ENCODE measurements at places on chromosomes 4 and X.

GRCh38 chrX:118126286-118126685, 9.7 kb upstream of the KLHL13 start:
- no peak for DNase-seq

DNA sequence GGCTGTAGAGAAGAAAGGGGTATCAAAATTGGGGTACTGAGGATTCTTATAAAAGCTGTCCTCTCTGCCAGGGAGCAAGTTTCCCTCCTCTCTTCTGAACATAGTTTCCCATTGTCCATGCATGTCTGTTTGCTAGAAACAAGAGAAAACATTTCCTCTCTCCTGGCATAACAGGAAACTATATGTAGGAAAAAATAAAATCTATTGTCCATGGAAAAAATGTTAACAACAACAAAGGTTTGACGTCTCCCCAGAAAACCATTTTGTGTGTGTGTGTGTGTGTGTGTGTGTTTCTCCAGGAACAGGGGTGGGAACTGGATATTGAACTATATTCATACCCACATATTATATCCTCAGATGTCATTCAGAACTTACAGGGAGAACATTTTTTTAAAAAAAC, 107.2 kb downstream of the GASK1B start:
- no peak for DNase-seq

GRCh38 chr4:9989918-9990635, 31.2 kb downstream of the SLC2A9 start:
- DNase-seq = no peak

GRCh38 chr4:52407545-52407944, 251.6 kb downstream of the USP46 start:
- DNase-seq = no peak

- DNase-seq = no peak
Observed at GRCh38 chr4:15545371-15545770, 75.7 kb downstream of the CC2D2A start.

- DNase-seq = no peak
Observed at GRCh38 chrX:123740006-123740405, 7.2 kb upstream of the THOC2 start.

- no peak for DNase-seq
Observed at GRCh38 chr4:183099537-183100297, 660 bp downstream of the WWC2 start.

DNA sequence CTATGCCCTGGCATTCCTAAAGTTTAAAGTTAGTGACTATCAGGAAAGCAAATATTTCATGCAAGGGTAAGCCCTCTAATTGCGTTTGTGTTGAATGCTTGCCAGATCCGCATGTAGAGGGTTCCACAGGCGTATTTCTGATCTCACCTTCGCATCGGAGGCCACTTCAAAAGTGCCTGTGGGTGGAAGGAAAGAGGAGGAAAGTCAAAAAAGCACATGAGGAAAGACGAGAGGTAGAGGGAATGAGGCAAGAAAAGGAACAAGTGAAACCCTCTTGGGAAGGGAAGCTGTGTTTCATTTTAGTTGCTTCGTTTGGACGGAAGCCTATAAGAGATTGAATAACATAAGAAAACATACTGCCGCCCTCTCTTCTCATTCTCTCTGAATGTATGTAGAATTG, 628.8 kb downstream of the SPRY1 start:
- no peak for DNase-seq

- DNase-seq = no peak
Observed at GRCh38 chr4:48133669-48134068, 381 bp downstream of the TXK start.

GRCh38 chrX:17170973-17171372, 204.0 kb upstream of the NHS start:
- DNase-seq = no peak

- DNase-seq = no peak
Observed at GRCh38 chr4:10185518-10186227, 69.1 kb upstream of the WDR1 start.

- DNase-seq = no peak
Observed at GRCh38 chr4:22739968-22740367, 47.2 kb downstream of the GBA3 start.

DNA sequence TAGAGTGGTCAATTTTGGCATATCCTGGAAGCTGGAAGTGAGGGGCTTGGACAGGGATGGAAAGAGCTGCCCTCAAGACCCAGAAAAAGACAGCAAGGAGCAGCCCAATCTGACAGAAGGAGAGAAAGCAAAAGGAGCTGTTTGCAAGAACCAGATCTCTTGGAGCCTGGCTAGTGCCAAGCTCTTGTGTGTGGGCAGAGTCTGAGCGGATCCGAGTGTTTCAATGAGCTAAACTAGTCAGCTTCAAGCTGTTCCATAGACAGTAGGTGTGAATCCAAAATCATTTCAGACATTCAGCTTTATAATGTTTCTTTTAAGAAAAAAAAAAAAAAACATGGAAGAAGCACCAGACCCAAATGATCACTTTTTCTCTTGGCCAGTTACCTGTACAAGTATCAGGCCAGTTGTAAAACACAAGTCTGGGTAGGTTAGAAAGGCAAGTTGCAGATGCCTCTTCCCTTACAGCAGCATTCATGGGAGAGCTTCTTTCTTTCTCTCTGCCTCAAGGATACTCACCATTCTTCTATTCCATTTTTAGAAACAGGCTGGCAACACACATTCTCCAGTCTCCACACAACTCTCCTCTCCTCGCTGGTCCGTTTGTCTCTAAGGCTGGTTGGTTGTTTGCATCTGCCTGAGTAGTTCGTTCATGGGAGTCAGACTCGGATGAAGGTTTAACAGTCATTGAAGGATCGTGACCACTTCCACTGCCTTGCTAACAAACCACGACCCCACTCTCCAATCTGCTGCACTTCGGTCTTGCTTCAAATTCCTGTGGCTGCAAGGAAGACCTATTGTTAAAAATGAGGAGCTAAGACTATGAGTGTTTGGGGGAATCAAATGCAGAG, 105.2 kb upstream of the GATB start:
- DNase-seq = no peak

GRCh38 chrX:145532176-145532780, 285.0 kb downstream of the SPANXN1 start:
- DNase-seq = no peak

GRCh38 chr4:186792728-186793366, 69.2 kb upstream of the FAT1 start:
- DNase-seq = no peak

DNA sequence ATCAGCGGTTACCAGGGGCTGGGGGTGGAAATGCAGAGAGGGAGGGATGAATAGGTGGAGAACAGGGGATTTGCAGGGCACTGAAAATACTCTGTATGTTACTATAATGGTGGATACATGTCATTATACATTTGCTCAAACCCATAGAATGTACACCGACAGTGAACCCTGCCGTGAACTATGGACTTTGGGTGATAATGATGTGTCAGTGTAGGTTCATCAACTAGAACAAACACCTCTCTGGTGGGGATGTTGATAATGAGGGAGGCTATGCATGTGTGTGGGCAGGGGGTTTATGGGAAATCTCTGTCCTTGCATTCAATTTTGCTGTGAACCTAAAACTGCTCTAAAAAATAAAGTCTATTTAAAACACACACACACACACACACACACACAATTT, 11.5 kb downstream of the HPSE start:
- no peak for DNase-seq

DNA sequence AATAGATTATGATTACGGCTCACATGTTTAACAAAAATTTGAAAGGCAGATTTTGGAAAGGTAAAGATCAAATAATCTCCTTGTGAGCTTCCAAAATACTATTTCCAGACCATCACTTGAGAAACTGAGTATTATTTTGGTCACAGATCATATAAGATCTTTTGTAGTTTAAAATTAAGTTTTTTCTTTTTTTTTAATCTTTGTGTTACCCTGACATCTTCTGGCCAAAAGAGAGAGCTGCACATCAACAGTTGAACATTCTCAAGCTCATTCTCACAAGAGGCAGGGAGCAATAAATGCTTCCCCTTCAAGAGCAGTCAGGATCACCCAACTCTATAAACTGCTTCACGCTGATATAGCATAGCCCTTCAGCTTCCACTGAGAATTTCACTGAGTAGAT, 15.9 kb downstream of the TMEM192 start:
- DNase-seq = no peak

DNA sequence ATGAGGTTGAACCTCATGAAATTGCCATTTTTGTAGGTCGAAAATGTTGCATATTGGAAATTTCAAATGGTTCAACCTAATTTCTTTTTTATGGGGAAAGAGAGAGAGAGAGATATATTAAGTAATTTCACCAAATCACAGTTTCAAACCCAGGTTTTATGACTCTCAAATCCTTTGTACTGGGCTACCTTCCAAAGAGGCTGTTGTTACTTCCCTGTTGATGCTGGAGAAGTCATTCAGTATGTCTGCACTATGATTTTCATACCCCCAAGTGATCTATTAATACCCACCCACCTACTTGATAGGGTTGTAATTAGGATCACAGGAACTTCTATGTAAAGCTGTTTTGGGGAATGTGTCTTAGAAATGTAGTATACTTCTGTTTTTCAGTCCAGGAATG, 109.9 kb downstream of the ZNF330 start:
- no peak for DNase-seq

DNA sequence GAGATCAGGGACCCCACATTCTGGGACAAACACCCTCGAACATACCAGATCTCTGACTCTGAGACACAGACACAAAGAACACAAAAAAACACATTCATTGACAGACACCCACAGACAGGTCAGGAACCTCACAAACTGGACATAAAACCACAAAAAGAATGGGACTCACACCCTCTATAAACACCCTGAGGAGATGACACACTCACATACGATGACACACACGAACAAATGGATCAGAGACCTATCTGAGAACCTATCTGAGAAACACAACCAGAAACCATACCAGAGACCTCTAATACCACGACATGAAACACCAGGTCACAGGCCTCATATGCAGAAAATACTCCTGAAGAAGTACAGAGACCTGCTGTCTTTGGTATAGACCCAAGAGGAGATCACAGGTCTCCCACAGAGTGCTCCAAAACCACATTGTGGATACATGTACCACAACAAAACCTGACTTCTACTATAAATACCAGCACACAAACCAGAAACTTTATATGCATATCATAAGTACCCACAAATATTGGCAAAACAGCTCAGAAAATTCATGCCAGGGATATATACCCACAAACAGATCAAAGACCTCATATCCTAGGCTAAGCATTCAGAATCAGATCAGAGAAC, 19.5 kb downstream of the SUV39H1 start:
- DNase-seq = no peak

DNA sequence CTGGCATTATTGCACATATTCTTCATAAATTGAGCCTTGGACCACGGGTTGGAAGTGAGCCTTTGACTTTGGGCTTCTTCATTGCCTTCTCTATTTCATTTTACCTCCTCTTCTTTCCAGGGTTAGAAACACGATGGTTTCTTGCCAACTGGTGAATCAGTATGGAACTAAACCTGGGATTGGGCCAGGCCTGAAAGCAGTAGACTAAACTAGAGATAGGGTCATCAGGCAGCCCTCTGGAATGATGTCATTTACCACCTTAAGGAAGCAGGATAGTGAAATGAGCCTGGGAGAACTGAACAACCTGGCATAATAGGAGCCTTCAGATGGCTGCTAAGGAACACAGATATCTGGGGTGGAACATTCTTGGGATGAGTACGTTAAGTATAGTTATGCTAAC, 67.5 kb upstream of the ATP8A1 start:
- DNase-seq = no peak

- DNase-seq = no peak
Observed at GRCh38 chrX:84248226-84248625, 60.2 kb upstream of the RPS6KA6 start.

GRCh38 chr4:119692001-119692400, 63.4 kb upstream of the PDE5A start:
- DNase-seq = no peak

DNA sequence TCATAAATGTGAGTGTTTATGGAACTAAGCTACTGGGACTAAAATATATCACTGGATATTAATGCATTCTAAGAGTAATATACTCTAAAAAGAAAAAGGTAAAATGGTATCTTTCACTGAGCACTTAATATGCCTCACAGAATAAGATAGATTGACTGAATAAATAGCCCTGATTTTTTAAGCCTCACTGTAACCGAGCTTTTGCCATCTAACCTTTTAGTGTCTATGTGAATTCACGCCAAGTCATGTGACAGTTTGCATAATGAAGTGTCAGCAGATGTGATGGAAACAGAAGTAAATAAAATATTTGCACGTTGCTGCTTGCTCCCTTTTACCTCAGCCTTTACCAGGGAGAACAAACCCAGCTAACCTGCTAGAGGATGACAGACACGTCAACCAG, 119.7 kb upstream of the NWD2 start:
- no peak for DNase-seq

GRCh38 chr4:26084414-26084813, 170.4 kb downstream of the SMIM20 start:
- DNase-seq = no peak

DNA sequence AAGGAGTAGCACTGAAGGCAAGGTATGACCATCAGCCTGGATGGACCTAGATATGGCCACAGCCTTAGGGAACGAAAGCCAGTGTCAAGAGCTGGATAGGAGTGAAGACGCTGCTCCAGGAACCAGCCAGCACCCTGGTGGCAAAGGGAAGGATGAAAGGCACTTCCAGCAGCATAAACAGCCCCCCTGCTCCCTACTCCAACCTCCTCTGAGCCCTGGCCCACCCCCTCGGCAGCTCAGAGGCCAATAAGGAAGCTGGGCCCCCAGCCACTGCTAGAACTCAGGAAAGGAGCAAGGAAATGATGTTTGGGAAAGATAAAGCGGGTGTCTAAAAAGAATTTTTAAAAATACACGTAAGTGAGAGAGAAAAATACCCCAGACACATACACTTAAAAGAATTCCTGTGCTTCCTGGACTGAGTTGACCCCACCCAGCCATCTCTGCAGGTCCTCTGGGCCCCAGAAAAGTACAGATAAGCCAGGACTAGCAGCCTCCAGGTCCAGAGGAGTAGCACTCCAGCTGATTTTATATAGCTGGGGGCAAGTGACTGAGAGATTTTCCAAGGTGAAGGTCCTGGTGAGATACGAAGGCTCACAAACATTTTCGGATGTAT, 170.4 kb downstream of the SHROOM4 start:
- DNase-seq = no peak

DNA sequence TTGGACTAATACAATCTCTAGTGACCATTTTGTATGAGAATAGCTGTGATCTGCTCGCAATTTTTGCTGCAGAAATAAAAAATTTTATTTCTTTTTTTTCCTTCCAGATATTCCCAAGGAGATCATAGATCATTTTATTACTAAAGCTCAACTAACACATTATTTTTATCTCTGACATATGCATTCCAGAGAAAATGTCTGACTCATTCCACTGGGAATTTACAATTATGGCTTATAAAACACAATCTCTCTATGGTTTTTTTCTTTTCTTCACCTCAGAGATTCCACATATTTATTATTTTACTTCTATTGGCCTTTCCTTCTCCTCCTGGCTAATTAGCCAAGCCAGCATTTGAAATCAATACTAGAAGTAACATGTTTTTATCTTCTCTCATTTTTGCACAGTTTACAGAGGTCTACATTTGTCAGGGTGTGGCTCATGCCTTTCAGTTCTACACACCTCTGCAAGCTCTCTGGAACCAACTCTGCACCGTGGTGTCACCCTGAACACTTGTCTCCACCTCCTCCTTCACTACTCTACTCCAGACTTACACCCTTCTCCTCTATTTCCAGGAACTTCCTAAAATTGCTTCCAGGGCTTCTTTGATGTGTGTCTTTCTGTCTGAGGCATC, 59.8 kb upstream of the GPM6A start:
- DNase-seq = no peak

- no peak for DNase-seq
Observed at GRCh38 chr4:62208921-62209320, 1008.8 kb downstream of the ADGRL3 start.

- no peak for DNase-seq
Observed at GRCh38 chr4:137083571-137084135, 448.6 kb downstream of the PCDH18 start.

- DNase-seq = no peak
Observed at GRCh38 chr4:112923516-112923915, 125.9 kb upstream of the ANK2 start.
